Right lobe of liver (tissue), 6 donors: ENCODE measurements at places on chromosomes 1 and 21. TPM values are rescaled to one million over a fixed set of nuclear protein-coding genes. Genes with fewer than 3 reads are reported as not detected.

GRCh38 chr21:14722841-14723483 lies 176.8 kb upstream of the SAMSN1 start:
- H3K4me3 ChIP-seq = no peak overlapping the region
- no peak overlapping the region for H3K27ac ChIP-seq
- no peak for DNase-seq

Gene ADAM30
- total RNA-seq = not detected

GRCh38 chr1:213984387-213985208 lies 3.2 kb upstream of the PROX1 start:
- no peaks in the 10 kb centered on the region for H3K27me3 ChIP-seq
- no peaks in the 10 kb centered on the region for H3K36me3 ChIP-seq
- peak overlapping the region; percentile 96 for H3K27ac ChIP-seq
- peaks cover 14% of the 10 kb centered on the region for H3K4me1 ChIP-seq
- peak overlapping the region; percentile 75 for H3K4me3 ChIP-seq

DNA sequence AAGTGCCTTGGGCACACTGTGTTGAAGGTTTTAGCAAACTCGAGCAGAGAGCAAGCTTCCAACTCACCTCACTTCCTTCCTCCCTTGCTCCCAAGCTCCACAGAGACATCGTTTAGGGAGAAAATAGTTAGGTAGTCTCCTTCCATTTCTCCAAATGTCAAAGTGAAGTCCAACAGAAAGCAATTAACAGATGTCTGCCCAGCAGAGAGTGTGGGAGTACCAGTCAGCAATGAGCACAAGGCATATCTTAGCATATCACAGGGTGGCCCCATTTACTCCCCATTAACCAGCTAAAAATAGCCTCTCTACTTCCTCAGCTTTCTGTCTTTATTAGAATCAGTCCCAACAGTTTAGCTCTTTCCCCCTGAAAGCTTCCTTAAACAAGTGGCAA lies 334.2 kb upstream of the CAMK1G start:
- H3K36me3 ChIP-seq = no peaks in the 10 kb centered on the region
- no peak overlapping the region for H3K27ac ChIP-seq
- H3K4me3 ChIP-seq = no peak overlapping the region

DNA sequence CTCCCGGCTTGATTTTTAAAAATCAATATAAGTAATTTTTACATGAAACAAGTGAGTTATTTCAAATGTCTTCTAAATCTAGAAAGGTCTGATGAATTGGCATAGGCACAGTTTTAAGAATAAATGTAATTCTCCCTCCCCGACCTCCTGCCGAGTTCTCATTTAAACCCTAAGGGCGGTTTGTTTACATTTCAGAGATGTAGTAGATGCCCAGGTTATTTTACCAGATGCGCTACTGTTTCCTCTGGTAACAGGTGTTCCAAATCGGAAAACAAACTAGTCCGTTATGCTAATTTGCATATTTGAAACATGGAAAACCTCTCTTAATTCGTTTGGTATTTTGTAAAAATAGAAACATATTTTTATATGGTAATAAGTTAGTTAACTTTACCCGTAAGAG lies 53.8 kb upstream of the CFAP126 start:
- DNase-seq = no peak
- H3K4me1 ChIP-seq = no peaks in the 10 kb centered on the region
- H3K27me3 ChIP-seq = no peaks in the 10 kb centered on the region
- H3K27ac ChIP-seq = no peak overlapping the region

Gene DR1
- 18.5 TPM for total RNA-seq
